ENCODE measurements at places on chromosomes 4 and X. TPM values are rescaled to one million over a fixed set of nuclear protein-coding genes. Genes with fewer than 3 reads are reported as not detected.

Gene RRAGB
- total RNA-seq, result 11.3 TPM

Gene ZIC3
- total RNA-seq, result not detected

Gene GABRG1
- not detected for total RNA-seq

Gene CABS1
- not detected for total RNA-seq

Gene ADAMTS3
- 5.4 TPM for total RNA-seq

Gene ATP2B3
- total RNA-seq, result not detected

Gene CD38
- total RNA-seq, result under 0.01 TPM

Gene CPLX1
- not detected for total RNA-seq

Gene HS3ST1
- total RNA-seq, result 0.56 TPM

Gene GAB3
- total RNA-seq, result 7.3 TPM

Gene SYN1
- 0.28 TPM for total RNA-seq

Gene KLKB1
- total RNA-seq, result under 0.01 TPM

Gene QRFPR
- not detected for total RNA-seq

Gene ADH4
- total RNA-seq, result 0.28 TPM

Gene PLAC8
- 0.28 TPM for total RNA-seq

Gene S100P
- not detected for total RNA-seq

Gene MFSD8
- 12.3 TPM for total RNA-seq

Gene PSAPL1
- not detected for total RNA-seq

Gene GUCY1B1
- 1.7 TPM for total RNA-seq

Gene ZNF630
- 1.2 TPM for total RNA-seq

Gene CENPI
- 7.3 TPM for total RNA-seq

Gene DCHS2
- not detected for total RNA-seq

Gene ADH7
- total RNA-seq, result not detected

Gene SORBS2
- 22.6 TPM for total RNA-seq

Gene BTC
- under 0.01 TPM for total RNA-seq

Gene RNF212
- total RNA-seq, result 1.7 TPM

Gene AGTR2
- total RNA-seq, result not detected

Gene NHSL2
- 0.77 TPM for total RNA-seq

Gene ARX
- not detected for total RNA-seq

Gene SERPINA7
- not detected for total RNA-seq

Gene NHS
- 2.3 TPM for total RNA-seq

Gene C4orf36
- under 0.01 TPM for total RNA-seq

Gene GNRHR
- not detected for total RNA-seq

Gene ARMCX4
- 6.8 TPM for total RNA-seq

Gene SPIN2A
- total RNA-seq, result 0.38 TPM

Gene MAGEB10
- not detected for total RNA-seq

Gene FAM47A
- not detected for total RNA-seq

Gene TEX13B
- not detected for total RNA-seq

Gene DRD5
- total RNA-seq, result not detected

Gene SSX7
- not detected for total RNA-seq

Gene RASL11B
- 0.28 TPM for total RNA-seq

Gene XG
- 2.5 TPM for total RNA-seq

Gene IL2
- total RNA-seq, result not detected

Gene EDNRA
- total RNA-seq, result 10.1 TPM

Gene CASP3
- 34.7 TPM for total RNA-seq
